ENCODE measurements at places on chromosomes 12 and 14.

DNA sequence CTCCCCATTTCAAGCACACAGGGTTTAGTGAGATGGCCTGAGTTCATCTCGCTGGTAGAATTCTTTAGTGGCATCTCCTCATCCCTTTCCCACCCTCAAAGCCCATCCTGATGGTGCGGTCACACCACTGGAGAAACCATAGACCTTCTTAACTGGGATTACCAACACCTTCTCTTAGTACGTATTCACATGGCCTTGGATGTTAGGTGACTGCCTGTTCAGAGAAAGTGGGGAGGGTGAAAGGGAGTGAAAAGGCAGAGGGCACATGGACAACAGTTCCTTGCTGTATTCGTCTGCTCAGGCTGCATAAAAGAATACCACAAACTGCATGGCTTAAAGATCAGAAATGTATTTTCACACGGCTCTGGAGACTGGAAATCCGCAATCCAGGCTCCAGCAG, 306.1 kb downstream of the ZFP36L1 start:
- no peak for DNase-seq

DNA sequence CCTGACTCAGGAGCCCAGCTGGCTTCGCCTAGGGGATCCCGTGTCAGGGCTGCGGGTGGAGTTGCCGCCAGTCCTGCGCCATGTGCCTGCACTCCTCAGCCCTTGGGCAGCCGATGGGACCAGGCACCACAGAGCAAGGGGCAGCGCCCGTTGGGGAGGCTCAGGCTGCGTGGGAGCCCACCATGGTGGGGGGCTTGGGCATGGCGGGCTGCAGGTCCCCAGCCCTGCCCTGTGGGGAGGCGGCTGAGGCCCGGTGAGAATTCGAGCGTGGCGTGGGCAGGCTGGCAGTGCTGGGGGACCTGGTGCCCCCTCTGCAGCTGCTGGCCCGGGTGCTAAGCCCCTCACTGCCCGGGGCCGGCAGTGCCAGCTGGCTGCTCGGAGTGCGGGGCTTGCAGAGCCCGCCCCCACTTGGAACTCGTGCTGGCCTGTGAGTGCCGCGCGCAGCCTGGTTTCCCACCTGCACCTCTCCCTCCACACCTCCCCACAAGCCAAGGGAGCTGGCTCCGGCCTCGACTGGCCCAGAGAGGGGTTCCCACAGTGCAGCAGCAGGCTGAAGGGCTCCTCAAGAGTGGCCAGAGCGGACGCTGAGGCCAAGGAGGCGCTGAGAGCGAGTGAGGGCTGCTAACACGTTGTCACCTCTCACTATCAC, 135.1 kb upstream of the SEL1L start:
- no peak for DNase-seq

- DNase-seq = no peak
Measured at GRCh38 chr14:55532645-55533344, 47.2 kb upstream of the KTN1 start.

DNA sequence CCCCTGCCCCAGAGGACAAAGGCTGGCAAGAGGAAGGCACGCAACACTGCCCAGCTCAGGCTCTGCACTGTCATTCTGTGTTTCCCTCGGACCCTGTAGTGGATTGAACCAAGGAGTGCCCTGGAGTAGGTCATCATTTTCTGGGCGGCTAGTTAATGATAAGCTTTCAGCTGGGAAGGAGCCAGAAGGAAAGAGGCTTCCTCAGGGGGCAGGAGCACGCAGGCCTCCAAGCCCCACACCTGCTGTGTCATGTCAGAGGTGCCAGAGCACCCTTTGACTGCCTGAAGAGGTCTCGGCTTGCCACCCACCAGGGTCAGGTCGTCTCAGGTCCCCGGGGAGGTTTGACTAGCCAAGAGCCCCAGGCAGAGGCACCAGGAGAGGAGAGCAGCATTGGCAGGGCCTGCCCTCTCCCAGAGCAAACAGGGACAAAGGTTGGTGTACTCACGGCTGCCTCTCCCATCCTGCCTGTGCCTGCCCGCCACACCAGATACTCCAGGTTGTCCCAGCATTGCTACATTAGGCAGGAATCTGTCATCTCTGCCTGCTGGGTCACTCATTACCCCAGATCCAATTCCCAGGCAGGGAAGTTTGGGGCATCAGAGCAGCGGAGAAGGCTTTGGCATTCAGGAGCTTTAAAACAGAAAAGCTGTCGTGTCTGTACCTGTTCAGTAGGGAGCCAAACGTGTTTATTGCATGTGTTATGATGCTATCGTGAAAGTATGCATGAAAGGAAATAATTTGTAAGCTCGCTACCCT, 33.5 kb upstream of the ATP2A2 start:
- peak; percentile 29 for DNase-seq

GRCh38 chr12:3622021-3622821, 130.7 kb downstream of the CRACR2A start:
- DNase-seq = no peak

- peak; percentile 23 for DNase-seq
Measured at GRCh38 chr14:99734406-99735051, 50.4 kb downstream of the CYP46A1 start.

Measured in left cardiac atrium (tissue), 4 donors.